Adrenal gland (tissue), 19 donors: ENCODE measurements at places on chromosomes 2 and 18. TPM values are rescaled to one million over a fixed set of nuclear protein-coding genes. Genes with fewer than 3 reads are reported as not detected.

The HAAO gene
- total RNA-seq: 30.1 TPM

The SIX3 gene
- not detected for total RNA-seq

The SLC9A4 gene
- not detected for total RNA-seq

The MYCN gene
- total RNA-seq: 0.36 TPM

The NPHP1 gene
- total RNA-seq: 4.5 TPM

The SPR gene
- total RNA-seq: 33.7 TPM

The HRH4 gene
- 0.06 TPM for total RNA-seq

The KCNS3 gene
- 2.3 TPM for total RNA-seq

The UGT1A10 gene
- total RNA-seq: not detected

The GALNT14 gene
- not detected for total RNA-seq

GRCh38 chr2:1156531-1156930 lies 205.9 kb downstream of the SNTG2 start:
- H3K27ac ChIP-seq: no peak overlapping the region
- no peak overlapping the region for H3K4me3 ChIP-seq
- no peak for DNase-seq
- no peaks in the 10 kb centered on the region for H3K27me3 ChIP-seq
- no peaks in the 10 kb centered on the region for H3K4me1 ChIP-seq

DNA sequence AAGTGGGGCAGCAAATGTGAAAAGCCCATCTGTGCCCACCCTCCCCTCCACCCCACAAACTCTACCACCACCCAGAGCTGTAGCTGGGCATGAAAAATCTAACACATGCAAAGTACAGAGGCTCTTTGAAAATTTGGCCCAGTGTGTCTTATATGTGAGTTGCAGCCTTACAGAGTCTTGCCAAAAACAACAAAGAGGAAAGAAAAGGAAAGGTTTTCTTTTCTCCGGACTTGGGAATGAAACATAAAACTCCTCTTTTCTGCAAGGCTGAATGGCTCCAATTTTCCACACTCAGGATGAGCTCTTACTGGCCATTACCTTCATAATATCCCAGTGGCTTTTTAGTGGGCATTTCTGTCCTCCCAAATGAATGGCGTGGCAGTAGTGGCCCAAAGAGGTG lies 27.9 kb upstream of the POU3F3 start:
- no peak overlapping the region for H3K27ac ChIP-seq
- no peaks in the 10 kb centered on the region for H3K36me3 ChIP-seq
- H3K27me3 ChIP-seq: no peaks in the 10 kb centered on the region
- no peak for DNase-seq
- H3K4me1 ChIP-seq: no peaks in the 10 kb centered on the region
- H3K4me3 ChIP-seq: no peak overlapping the region

DNA sequence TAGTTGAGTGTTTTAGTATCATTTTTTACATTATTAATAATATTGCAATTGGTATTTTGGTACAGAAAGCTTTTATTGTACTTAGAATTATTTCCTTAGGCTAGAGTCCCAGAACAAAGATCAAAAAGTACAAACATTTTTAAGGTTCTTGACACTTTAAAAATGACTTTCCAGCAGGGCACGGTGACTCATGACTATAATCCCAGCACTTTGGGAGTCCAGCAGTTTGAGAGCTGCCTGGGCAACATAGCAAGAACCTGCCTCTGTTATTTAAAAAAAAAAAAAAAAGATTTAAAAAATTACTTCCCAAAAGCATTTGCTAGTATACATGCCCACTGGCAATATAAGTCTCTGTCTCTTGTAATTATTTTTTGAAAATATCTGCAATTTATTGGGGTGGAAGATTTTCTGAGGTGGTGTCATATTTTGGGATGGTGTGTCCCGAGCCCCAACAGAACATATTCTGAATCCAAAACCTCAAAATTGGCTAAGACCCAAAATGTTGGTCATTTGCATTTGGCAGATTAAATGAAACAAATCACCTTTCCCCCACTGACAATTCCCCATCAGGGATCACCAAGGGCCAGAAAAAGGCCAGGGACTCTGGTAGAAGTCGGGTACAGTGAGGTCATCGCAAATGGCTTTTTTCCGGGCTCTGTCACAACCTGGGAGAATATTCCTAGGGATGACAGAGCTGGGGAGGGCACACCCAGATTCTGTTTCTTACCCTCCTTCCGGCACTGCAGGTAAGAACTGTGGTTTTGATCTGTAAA lies 42.1 kb downstream of the NIFK start:
- no peak overlapping the region for H3K27ac ChIP-seq
- peaks cover 7% of the 10 kb centered on the region for H3K4me1 ChIP-seq
- no peak overlapping the region for H3K4me3 ChIP-seq
- DNase-seq: peak; percentile 64
- H3K27me3 ChIP-seq: no peaks in the 10 kb centered on the region

GRCh38 chr2:241989074-241989473 lies 119.5 kb downstream of the RTP5 start:
- no peak overlapping the region for H3K4me3 ChIP-seq
- H3K36me3 ChIP-seq: no peaks in the 10 kb centered on the region
- no peak overlapping the region for H3K27ac ChIP-seq
- H3K4me1 ChIP-seq: no peaks in the 10 kb centered on the region
- no peak for DNase-seq

GRCh38 chr2:141714496-141714895 lies 416.3 kb downstream of the LRP1B start:
- H3K27me3 ChIP-seq: no peaks in the 10 kb centered on the region
- no peaks in the 10 kb centered on the region for H3K4me1 ChIP-seq
- H3K36me3 ChIP-seq: no peaks in the 10 kb centered on the region
- DNase-seq: no peak

DNA sequence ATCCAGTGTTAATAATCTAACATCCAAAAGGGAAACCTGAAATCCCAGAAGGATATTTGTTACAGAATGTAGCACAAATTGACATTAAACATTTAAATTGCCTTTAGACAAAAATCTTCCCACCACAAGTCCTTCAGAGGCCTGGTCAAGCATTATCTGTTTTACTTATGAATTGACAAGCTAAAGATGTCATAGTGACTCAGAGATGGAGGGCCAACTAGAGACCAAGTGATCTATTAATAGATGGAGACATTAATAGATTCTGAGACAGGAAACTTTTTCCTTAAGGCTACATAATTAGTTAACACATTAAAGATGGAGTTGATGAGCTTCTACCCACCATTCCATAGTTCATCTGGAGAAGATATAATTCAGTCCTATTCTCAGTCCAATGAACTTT lies 526.2 kb downstream of the IRS1 start:
- DNase-seq: no peak
- no peaks in the 10 kb centered on the region for H3K36me3 ChIP-seq
- H3K27ac ChIP-seq: no peak overlapping the region
- no peaks in the 10 kb centered on the region for H3K4me1 ChIP-seq
- no peak overlapping the region for H3K4me3 ChIP-seq
- H3K27me3 ChIP-seq: no peaks in the 10 kb centered on the region

- DNase-seq: no peak
- H3K4me3 ChIP-seq: no peak overlapping the region
- no peaks in the 10 kb centered on the region for H3K27me3 ChIP-seq
- H3K4me1 ChIP-seq: no peaks in the 10 kb centered on the region
Observed at GRCh38 chr2:81061016-81061415, 756.5 kb upstream of the LRRTM1 start.

DNA sequence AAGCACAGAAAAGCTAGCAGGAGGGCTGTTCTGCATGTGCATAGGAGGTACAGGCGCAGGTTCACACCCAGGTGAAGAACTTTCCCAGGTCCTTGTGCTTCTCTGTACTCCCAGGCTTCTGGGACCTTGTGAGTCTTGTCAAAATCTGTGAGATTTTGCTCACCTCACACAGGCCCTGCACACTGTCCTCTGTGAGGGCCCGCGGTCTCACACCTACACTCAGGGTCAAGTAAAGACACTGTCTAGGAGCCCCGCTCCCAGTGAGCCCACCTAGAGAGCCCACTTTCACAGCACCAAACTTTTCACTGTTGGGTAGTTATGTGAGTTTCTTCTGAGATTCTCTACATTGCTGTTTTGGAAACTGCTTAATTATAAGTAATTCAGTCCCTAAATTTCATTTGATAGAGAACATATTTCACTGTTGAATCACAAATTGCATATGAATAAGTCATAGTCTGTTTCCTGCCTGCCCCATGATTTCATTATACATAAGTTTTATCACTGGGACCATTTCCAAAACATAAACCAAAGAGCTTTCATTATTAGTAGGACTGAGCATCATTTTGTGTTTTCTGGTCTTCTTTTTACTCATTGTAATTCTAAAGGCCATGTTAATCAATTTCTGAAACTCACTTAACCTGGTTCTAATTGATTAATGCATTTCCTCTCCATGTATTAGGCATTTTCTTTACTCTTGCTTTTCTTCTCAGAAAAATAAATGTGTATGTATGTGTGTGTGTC lies 234.2 kb upstream of the SPOPL start:
- no peaks in the 10 kb centered on the region for H3K4me1 ChIP-seq
- H3K27me3 ChIP-seq: no peaks in the 10 kb centered on the region
- H3K36me3 ChIP-seq: no peaks in the 10 kb centered on the region
- no peak overlapping the region for H3K27ac ChIP-seq
- DNase-seq: no peak
- H3K4me3 ChIP-seq: no peak overlapping the region

DNA sequence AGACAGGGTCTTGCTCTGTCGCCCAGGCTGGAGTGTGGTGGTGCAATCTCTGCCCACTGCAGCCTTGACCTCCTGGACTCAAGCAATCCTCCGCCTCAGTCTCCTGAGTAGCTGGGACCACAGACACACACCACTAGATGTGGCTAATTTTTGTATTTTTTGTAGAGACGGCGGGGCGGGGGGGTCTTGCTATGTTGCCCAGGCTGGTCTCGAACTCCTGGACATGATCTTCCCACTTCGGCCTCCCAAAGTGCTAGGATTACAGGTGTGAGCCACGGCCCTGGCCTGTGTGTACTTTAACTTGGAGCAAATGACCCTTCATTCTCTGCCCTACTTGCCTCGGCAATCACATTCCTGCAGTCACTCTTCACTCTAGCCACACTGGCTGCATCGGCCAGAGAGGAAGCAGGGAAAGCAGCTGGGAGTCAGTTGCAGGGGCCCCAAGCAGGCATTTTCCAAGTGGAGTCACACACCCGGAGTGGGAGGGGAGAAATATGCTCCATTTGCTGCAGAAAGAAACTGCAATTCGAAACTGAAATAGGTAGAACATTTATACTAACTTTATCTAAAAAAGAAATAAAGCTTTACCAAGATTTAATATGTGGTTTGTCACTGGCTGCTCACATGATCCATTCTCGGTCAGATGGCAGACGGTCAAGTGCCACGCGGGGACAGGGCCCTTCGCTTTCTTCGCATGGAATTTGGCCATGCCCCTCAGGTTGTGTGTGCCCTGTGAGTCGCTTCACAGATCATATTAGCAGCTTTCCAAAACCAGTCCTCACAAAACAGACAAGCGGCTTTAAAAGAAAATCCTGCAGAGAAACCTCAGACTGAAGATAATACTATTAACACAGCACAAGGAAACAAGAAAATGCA lies 37.1 kb downstream of the FAM161A start:
- no peak for DNase-seq
- no peaks in the 10 kb centered on the region for H3K36me3 ChIP-seq
- no peaks in the 10 kb centered on the region for H3K4me1 ChIP-seq
- no peaks in the 10 kb centered on the region for H3K27me3 ChIP-seq
- no peak overlapping the region for H3K27ac ChIP-seq

GRCh38 chr18:78304192-78305164 lies 675.1 kb upstream of the SALL3 start:
- no peaks in the 10 kb centered on the region for H3K27me3 ChIP-seq
- DNase-seq: no peak
- H3K4me1 ChIP-seq: no peaks in the 10 kb centered on the region
- no peaks in the 10 kb centered on the region for H3K36me3 ChIP-seq
- no peak overlapping the region for H3K4me3 ChIP-seq
- H3K27ac ChIP-seq: no peak overlapping the region

DNA sequence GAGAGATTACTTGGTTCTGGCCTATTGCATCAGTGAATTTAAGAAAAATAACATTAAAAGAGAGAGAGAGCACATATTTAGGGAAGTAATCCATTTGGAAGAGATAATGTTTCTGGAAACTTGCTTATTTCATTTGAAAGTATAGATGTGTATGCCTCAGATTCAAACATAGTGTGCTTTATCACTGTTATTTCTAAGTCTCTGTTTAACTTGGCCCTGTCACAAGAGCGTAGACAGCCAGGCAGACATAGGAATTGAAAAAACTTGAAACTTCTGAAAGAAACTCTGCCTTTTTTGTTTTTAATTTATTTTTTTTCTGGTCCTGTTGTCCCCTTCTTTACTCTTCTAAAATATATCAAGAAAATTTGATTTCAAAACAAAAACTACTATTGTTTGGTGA lies 849.1 kb downstream of the CNTNAP5 start:
- no peak overlapping the region for H3K27ac ChIP-seq
- no peak overlapping the region for H3K4me3 ChIP-seq
- no peaks in the 10 kb centered on the region for H3K4me1 ChIP-seq
- DNase-seq: no peak
- no peaks in the 10 kb centered on the region for H3K27me3 ChIP-seq

- no peak overlapping the region for H3K4me3 ChIP-seq
- DNase-seq: no peak
- H3K4me1 ChIP-seq: peaks cover 1% of the 10 kb centered on the region
- no peaks in the 10 kb centered on the region for H3K27me3 ChIP-seq
Observed at GRCh38 chr2:101012054-101012705, 10.1 kb downstream of the RPL31 start.

- no peaks in the 10 kb centered on the region for H3K4me1 ChIP-seq
- no peak overlapping the region for H3K27ac ChIP-seq
- H3K36me3 ChIP-seq: no peaks in the 10 kb centered on the region
- H3K4me3 ChIP-seq: no peak overlapping the region
- no peak for DNase-seq
- H3K27me3 ChIP-seq: peaks cover 6% of the 10 kb centered on the region
Observed at GRCh38 chr18:24488824-24489493, 28.5 kb downstream of the HRH4 start.

DNA sequence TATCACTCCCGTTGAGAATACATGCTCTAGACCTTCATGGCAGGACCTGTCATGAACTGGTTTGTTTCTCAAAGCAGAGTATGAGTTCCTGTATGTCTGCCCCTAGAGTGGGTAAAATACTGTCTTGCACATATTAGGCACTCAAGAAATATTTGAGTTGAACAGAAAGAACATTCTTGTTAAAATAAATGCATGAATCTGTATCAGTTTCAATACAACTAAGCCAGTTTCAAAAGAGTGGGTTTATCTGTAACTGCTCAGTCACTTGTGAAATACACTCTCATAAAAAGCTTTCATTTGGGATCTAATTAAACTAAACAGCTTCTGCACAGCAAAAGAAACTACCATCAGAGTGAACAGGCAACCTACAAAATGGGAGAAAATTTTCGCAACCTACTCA lies 69.2 kb downstream of the RFTN2 start:
- H3K4me1 ChIP-seq: no peaks in the 10 kb centered on the region
- H3K4me3 ChIP-seq: no peak overlapping the region
- no peaks in the 10 kb centered on the region for H3K27me3 ChIP-seq

- no peak overlapping the region for H3K4me3 ChIP-seq
- no peaks in the 10 kb centered on the region for H3K27me3 ChIP-seq
- H3K36me3 ChIP-seq: no peaks in the 10 kb centered on the region
Observed at GRCh38 chr18:23981369-23981980, 33.1 kb upstream of the TTC39C start.
